ENCODE measurements at places on chromosomes 11 and 22.
A peak's percentile ranks its signal among the peaks of the same experiment; 100 is the strongest.

GRCh38 chr11:128422576-128423370, 164.6 kb downstream of the ETS1 start:
- peak; percentile 93 for DNase-seq

- DNase-seq = no peak
Measured at GRCh38 chr22:28375761-28376534, 303.7 kb downstream of the TTC28 start.

GRCh38 chr22:46788441-46789172, 26.2 kb downstream of the TBC1D22A start:
- DNase-seq = peak; percentile 38

DNA sequence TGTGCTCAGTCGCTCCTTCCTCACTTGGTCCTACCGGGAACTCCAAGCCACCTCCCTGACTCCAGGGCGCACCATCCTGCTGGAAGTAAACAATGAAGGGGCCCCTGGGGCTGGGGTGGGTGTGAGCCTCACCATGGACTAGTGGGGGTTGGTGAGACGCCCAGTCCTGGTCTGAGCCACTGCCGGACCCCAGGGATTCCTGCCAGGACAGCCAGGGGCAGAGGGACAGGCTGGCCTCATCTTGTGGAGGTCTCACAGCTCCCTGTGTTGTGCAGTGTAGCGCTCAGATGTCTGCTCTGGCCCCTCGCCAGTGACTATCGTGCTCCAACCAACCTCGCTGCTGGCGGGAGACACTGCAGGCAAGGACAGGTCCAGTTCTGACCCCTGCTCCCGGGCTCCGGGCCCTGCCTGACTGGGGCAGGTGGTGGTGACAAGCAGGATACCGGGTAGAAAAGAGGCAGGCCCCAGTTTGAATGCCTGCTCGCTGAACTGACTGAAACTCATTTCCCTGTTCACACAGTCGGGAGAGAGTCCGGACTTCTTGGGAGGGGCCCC, 1021.4 kb downstream of the BRD1 start:
- DNase-seq = no peak

DNA sequence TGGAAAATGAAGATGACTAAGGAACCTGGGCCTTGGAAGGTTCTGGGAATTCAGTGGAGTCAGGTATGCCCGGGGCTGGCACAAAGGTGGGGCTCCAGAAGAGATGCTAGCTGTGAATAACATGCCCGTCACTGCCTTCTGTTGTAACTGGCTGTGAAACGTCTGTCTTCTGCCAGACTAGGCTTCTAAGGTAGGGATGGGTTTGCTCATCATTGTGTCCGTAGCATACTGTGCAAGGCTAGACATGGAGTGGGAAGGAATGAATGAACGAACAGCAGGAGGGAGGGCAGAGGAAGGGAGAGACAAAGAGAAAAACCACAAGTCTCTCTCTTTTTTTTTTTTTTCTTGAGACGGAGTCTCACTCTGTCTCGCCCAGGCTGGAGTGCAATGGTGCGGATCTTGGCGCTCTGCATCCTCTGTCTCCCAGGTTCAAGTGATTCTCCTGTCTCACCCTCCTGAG, 327.4 kb downstream of the MN1 start:
- DNase-seq = no peak

DNA sequence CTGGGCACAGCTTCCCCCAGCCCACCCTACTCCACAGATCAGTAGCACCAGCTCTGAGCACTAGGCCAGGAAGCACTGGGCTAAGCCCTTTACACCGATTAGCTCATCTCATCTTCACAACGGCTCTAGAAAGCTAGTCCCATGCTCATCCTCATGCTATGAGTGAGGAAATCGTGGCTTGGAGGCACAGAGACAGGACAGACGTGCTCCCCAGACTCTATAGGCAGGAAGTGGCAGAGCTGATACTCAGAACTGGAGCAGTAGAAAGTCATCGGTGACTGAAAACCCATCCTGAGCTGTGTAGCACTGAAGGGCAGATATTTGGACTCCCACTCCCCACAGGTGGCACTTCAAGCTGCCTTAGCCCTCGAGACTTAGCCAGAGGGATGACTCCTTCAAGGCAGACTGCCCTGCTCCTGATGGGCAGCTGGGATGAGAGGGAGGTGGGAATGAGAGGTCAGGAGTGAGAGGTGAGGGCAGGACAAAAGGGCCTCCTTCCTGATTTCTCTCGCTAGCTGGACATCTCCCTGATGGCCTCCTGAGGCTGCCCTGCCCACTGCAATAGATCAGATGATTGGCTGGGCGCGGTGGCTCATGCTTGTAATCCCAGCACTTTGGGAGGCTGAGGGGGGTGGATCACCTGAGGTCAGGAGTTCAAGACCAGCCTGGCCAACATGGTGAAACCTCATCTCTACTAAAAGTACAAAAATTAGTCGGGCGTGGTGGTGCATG, 9.7 kb downstream of the CD5 start:
- DNase-seq = peak; percentile 63

DNA sequence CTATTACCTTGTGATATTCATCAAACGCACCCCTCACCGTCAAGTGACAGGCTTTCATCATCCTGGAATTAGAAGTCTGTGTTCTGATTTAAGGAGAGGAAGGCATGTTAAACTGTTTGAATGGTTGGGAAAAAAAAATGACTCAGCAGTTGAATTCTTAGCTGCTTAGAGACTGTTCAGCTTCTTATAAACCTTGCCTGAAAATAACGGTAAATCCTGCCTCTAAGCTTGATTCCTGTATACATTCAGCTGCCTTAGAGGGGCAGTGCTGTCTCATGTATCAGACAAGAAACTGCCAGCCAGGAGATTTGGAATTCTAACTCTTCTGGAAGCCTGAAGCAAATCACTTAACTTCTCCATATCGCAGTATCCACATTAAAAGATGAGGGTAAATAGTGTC, 437.4 kb downstream of the JRKL start:
- no peak for DNase-seq

DNA sequence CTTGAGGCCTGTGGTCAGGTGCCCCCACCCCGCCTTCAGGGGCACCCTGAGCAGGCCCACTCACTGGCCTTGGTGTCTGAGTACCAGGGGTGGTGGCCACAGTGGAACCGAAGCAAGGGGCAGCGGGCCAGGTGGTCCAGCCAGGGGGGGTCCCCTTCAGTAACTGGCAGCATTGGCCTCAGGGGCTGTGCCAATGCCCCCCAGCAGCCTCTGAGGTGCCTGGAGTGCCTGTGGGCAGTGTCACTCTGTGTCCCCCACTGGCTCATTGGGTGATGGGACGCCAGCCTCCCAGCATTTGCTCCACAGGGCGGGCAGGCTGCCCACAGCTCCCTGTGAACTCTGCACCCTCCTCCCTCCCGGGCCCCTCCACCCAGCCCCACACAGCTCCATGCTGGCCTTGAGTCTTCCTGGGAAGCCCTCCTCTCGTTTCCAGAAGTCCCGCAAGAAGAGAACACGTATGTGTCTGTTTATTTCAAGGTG, 29.5 kb upstream of the CARS1 start:
- DNase-seq = no peak

DNA sequence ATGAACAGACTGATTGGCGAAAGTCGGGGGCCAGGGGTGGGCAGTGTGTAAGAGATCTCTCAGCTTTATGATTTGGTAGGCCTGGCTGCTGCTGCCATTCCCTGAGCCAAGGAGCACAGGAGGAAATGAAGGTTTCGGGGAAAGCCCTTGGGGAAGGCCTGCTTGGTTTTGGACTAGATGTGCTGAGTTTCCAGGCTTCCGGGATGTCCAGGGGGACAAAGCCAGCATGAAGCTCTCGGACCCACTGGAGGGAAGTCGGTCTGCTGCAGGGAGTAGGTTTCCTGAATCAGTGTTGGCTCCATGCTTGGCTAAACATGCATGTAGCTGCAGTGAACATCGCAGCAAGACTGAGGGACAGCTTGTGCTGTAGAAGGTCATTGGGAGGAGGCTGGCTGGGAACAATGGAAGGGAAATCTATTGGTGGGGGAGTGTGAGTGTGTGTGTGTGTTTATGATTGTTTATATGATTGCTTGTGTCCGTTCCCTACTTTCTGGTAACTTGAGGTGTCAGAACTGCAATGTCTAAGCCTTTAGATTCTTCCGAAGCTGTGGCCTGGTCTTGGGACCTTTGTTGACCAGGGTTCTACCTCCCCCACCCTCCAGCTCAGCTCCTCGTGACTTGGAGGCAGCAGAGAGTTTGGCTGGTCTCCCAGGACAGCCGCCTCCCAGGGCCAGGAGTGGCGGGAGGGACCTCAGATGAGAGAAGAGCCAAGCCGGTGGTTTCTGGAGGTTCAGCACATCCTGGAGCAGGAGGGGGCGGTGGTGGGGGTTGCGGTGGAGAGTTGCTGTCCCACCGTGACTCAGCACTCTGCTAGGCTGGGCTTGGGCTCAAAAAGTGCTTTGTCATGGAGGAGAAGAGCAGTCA, 4.0 kb upstream of the FTH1 start:
- DNase-seq = peak; percentile 47

Measured in activated naive CD4-positive, alpha-beta T cell treated with Interleukin-2 at 50 U/mL for 16 hours (primary cell).